A549 treated with AZD2906 at 1 μM for 4 hours (cell line): ENCODE measurements at places on chromosomes 1 and 21. TPM values are rescaled to one million over a fixed set of nuclear protein-coding genes. Genes with fewer than 3 reads are reported as not detected.

Gene VCAM1
- 0.04 to 0.08 TPM (median 0.05 TPM) in 5 replicates for total RNA-seq

Gene WNT3A
- total RNA-seq, result 0.05 TPM in 2 of 5 replicates, not detected in the others

Gene RAP1GAP
- total RNA-seq, result 8.3 to 10.5 TPM (median 9.7 TPM) in 5 replicates

Gene BMP8A
- total RNA-seq, result 0.07 to 0.29 TPM (median 0.13 TPM) in 5 replicates

Gene LDLRAD1
- total RNA-seq, result not detected in 5 replicates

Gene FMO3
- total RNA-seq, result not detected in 5 replicates

Gene PPIAL4G
- total RNA-seq, result not detected in 5 replicates

Gene SPRR2D
- total RNA-seq, result not detected in 5 replicates

Gene KRTAP12-2
- total RNA-seq, result not detected in 5 replicates

Gene MSTO1
- total RNA-seq, result 38.5 to 42.4 TPM (median 39.1 TPM) in 5 replicates

Gene TTLL10
- total RNA-seq, result not detected in 5 replicates

Gene TNFRSF25
- total RNA-seq, result 1.9 to 3.6 TPM (median 2.8 TPM) in 5 replicates

Gene SELP
- not detected in 5 replicates for total RNA-seq

Gene CMPK1
- total RNA-seq, result 55.9 to 69.2 TPM (median 62.6 TPM) in 5 replicates

Gene AQP10
- not detected in 5 replicates for total RNA-seq

Gene ABCB10
- 16.7 to 21.5 TPM (median 21.3 TPM) in 5 replicates for total RNA-seq

Gene CD53
- not detected in 5 replicates for total RNA-seq

Gene TNFRSF9
- total RNA-seq, result 1.8 to 3.2 TPM (median 2.3 TPM) in 5 replicates

Gene PRKAA2
- 1.5 to 2.0 TPM (median 1.9 TPM) in 5 replicates for total RNA-seq

Gene SLFNL1
- 0.02 to 0.05 TPM (median 0.05 TPM) in 3 of 5 replicates, not detected in the others for total RNA-seq

Gene CYP2J2
- total RNA-seq, result 0.03 to 0.11 TPM (median 0.06 TPM) in 4 of 5 replicates, not detected in the other

Gene SPRR2E
- not detected in 5 replicates for total RNA-seq

Gene TGFB2
- total RNA-seq, result 7.9 to 12.7 TPM (median 9.1 TPM) in 5 replicates

Gene PSEN2
- total RNA-seq, result 28.3 to 29.9 TPM (median 29.3 TPM) in 5 replicates

Gene NCF2
- total RNA-seq, result 1.2 to 2.5 TPM (median 1.5 TPM) in 5 replicates

Gene TCHH
- 0.23 to 0.28 TPM (median 0.25 TPM) in 5 replicates for total RNA-seq
